ENCODE measurements at places on chromosomes 6 and 20.
A peak's percentile ranks its signal among the peaks of the same experiment; 100 is the strongest.

- DNase-seq = peak; percentile 60
These were observed 702 bp downstream of the ETV7 start for GRCh38 chr6:36386495-36387439.

- no peak for DNase-seq
These were observed 253.3 kb upstream of the JAG1 start for GRCh38 chr20:10927011-10927583.

DNA sequence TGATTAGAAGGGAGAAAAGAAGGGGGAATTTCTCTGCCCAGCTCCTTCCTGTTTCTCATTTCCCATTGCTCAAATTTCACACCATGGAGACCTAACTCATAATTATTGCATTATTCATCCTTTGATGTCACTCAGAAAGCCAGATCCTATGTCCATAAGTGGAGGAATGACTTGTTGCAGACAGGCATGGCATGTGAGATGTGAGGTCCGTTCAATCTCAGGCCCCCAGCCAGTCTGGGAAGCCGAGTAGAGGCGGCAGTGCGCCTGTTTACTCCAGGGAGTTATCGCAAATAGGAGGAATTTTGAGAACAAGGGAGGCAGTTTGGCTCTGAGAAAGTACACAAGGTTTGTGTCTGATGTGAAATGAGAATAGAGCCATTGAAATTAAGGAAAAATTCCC is 26.9 kb upstream of the MOCS1 start:
- DNase-seq = no peak

- DNase-seq = no peak
These were observed 22.6 kb upstream of the ULBP3 start for GRCh38 chr6:150091476-150091875.

DNA sequence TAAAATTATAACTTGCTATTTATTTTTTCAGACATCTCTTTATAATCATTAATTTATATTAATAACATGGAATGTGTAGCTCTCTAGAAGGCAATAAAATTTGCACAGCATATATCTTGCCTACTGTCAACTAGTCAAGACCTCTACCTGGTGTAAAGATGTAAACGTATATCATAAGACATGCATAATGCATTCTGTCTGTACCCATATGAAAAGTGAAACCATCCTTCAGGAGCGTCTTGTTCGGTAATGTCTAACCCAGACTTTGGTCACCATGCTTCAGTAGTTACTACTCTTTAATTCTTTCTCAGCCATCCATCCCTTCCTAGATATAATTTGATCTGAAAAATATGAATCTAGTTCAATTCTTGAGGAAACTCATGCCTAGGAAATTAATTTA is 21.0 kb downstream of the CEP43 start:
- no peak for DNase-seq

DNA sequence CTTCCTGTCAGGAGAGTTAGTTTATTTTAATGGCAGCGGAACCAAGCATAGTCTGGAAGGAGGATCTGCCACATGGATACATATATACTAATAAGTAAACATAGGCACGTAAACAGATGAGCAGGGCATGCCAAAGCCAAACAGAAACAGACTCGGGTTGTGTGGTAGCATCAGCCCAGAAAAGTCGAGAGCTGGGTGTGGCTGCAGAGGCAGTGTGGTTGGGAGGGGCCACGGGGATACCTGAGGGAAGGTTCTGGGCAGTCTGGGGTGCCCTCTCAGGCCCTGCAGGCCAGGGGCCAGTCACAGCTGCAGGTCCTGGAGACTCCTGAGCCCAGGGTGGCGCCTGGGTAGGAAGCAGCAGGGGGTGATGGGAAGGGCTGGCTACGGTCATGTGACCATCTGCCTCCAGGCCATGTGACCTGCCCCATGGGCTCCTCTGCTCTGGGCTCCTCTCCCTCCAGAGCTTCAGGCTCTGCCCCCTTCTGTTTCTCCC is 42.8 kb upstream of the MRPS10 start:
- peak; percentile 54 for DNase-seq

DNA sequence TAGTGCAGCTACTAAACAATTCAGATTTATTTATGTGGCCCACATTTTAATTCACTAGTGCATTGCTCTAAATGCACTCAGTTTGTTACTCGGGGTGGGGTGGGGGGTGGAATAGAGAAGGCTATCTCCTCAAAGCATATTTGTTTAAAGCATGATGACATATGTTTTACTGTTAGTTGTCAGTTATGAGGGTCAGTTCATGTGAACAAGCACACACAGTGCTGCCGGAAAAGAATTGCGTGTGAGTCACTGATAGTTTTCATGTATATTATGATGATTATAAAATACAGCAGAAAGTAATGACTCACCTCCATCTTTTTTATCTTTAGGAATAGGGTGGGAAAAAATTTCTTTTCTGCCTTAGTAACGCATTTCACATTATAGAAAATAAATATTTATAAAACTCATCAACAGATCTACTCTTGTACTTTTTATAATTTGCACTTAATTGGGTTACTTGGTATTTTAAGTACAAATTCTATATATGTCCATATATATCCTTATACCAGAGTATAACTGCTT is 42.2 kb upstream of the STXBP5 start:
- DNase-seq = no peak

- no peak for DNase-seq
These were observed 207.5 kb upstream of the PHACTR1 start for GRCh38 chr6:12509060-12509459.

- no peak for DNase-seq
These were observed 229.7 kb downstream of the LAMA2 start for GRCh38 chr6:129112591-129112990.

All from ELF-1 (cell line).